Psoas muscle (tissue), 8 donors: ENCODE measurements at places on chromosomes 3 and 15. TPM values are rescaled to one million over a fixed set of nuclear protein-coding genes. Genes with fewer than 3 reads are reported as not detected.

DNA sequence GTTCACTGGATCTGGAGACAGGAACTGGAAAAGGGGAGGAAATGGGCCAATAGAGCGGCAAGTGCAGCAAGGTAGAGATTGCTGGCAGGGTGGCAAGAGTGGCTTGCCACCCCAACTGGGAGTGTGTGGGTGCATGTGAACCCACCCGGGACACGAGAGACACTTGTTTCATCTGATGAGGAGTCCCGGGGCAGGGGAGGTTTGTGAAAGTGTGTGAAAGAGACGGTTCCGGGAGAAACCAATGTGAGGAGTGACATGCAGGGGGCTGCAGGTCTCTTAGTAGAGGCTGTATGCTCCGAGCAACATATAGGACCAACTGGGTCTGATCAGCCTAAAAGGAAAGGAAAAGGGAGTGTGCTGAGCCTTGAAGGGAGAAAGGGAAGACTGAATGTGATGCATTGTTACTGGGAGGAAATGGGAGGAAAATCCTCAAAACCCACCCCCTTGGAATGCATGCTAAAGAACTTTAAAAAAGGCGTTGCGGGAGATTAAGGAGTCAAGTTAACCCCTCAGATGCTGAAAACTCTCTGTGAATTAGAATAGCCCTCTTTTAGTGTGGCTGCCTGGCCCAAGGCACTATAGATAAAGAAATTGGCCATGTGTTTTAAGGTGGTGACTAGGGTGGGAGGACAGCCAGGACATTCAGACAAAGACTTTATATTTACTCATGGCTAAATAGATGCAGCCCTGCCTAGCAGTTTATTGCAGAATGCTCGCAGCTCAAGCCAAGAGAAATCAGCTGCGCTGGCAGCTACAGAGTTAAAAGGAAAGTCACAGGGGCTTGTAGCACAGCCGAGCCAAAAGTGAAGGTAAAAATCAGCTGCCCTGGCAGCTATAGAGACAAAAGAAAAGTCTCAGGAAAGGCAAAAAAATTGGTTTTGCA is 9.1 kb upstream of the SLC9C1 start:
- DNase-seq: no peak

GOLGA6L4 gene
- total RNA-seq: 0.58 TPM

GRCh38 chr15:71713191-71713809 is 97.1 kb upstream of the NR2E3 start:
- no peak for DNase-seq

DNA sequence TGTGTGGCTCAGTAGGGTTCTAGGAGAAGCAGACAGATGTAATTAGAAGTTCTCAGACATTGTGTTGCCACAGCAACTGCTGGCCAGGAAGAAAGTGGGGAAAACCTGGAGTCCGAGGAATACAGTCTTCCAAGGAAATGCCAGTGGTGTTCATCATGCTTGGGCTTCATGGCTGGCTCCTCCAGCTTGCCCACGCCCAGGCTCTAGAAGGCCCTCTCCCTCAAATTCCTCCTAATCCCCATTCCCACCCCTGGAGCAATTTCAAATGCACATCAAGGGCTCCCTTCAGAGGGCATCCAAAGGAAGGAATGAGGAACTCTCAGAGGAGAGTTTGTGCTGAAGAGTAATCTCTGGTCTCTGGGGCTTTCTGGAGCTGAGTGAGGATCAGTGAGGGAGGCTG is 21.9 kb downstream of the FSTL1 start:
- no peak for DNase-seq

DNA sequence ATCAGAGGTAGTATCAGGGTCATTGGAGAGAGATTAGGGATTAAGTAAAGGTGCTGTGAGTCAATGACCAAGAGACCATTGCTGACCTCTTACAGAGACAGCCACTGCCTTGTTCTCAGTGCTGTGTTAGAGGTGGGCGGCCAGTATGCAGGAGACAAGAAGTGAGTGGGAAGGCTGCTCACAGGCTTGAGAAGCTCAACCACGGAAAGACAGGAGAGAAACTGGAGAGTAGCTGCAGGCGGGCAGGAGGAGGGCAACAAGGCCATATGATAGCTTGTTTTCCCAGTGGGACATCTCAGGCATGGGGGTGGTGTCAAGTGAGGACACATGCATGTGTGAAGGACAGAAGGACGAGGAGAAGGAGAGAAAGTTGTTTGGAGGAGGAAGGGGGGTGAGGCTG is 237.3 kb downstream of the PDCD6IP start:
- DNase-seq: no peak

SUCNR1 gene
- total RNA-seq: not detected

DNA sequence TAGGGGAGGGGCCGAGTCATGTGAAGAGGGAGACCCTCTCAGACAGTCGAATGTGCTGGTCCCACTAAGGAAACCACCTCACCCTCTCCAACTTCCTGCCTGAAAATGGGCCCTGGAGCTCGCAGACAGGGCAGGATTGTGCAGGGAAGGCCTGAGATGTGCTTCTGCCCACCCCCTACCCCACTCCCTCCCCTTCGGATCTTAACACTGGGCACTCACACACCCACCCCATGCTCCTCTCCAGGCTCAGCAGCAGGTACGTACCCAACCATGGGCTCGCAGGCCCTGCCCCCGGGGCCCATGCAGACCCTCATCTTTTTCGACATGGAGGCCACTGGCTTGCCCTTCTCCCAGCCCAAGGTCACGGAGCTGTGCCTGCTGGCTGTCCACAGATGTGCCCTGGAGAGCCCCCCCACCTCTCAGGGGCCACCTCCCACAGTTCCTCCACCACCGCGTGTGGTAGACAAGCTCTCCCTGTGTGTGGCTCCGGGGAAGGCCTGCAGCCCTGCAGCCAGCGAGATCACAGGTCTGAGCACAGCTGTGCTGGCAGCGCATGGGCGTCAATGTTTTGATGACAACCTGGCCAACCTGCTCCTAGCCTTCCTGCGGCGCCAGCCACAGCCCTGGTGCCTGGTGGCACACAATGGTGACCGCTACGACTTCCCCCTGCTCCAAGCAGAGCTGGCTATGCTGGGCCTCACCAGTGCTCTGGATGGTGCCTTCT is 20.0 kb downstream of the ATRIP start:
- DNase-seq: no peak

- DNase-seq: no peak
These were observed 10.1 kb downstream of the SCN10A start for GRCh38 chr3:38805765-38806386.
